ENCODE measurements at places on chromosomes 12 and 14. TPM values are rescaled to one million over a fixed set of nuclear protein-coding genes. Genes with fewer than 3 reads are reported as not detected.

LALBA gene
- total RNA-seq = not detected

- DNase-seq = no peak
Measured at GRCh38 chr14:98897605-98898309, 374.2 kb downstream of the BCL11B start.

TEX52 gene
- not detected for total RNA-seq

GRCh38 chr14:68741477-68741791, 51.4 kb downstream of the ZFP36L1 start:
- DNase-seq = no peak

PDZRN4 gene
- 0.86 TPM for total RNA-seq

RXYLT1 gene
- total RNA-seq = 15.4 TPM

DNA sequence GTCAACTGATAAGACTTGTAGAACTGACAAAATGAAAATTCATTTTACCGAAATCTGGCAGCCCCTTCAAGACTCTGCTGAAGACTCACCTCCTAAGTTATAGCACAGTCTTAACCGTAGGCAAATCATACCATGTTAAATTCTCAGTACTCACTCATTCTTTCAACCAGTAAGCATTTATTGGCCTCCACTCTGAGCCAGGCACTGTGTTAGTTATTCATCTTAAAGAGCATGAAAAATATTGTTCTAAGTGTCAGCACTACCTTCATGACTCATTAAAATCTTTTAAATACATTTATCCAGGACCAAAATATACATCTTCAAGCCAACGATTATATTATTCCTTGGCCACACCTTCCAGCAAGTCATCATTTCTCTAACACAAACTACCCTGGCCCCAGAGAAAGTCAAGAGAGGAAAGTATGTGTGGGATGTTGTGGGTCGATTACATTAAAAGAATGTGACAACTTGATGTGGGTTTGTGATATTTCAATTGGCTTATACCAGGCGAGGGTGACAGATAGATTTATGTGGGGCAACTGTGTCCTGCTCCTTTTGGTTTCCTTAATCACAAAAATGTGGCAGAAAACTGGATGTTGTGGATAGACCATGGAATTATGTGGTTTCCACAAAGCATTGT, 55.0 kb downstream of the TMEM30B start:
- DNase-seq = no peak

GRCh38 chr14:98931911-98932310, 340.1 kb downstream of the BCL11B start:
- no peak for DNase-seq

DNA sequence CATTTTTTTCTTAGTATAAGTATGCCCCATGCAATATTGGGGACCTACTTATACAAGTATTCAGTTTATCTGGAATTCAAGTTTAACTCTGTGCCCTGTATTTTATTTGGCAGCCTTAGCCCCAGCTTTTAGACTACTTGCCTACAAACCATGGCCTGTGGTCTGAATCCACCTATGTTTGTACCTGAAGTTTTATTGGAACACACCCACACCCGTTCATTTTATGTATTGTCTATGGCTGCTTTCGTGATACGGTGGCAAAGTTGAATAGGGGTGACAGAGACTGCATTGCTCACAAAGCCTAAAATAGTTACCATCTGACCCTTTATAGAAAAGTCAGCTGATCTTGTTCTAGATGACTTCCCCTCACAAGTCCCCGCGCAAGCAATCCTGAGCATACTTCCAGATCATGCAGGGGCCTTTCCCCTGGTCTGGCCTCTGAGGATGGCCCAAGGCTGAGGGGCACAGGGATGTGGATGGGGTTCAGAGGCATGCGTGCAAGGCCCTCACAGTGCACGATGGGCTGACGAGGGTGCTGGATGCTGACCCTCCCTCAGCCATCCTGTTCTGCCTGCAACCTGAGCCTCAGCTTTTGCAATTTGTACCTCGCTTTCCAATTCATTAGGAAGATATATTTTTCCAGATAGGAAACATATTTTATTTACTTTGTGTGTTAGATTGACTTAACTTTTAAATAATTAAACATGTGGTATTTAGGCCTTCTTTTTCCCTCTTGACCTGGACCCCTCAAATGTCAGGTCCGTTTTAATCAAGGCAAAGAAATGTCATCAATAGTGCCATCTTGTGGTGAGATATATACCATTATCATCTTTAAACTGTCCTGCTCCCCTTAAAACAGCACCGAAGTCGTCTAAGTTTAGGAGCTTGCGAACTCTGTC, 527.3 kb upstream of the CCDC196 start:
- no peak for DNase-seq

DNA sequence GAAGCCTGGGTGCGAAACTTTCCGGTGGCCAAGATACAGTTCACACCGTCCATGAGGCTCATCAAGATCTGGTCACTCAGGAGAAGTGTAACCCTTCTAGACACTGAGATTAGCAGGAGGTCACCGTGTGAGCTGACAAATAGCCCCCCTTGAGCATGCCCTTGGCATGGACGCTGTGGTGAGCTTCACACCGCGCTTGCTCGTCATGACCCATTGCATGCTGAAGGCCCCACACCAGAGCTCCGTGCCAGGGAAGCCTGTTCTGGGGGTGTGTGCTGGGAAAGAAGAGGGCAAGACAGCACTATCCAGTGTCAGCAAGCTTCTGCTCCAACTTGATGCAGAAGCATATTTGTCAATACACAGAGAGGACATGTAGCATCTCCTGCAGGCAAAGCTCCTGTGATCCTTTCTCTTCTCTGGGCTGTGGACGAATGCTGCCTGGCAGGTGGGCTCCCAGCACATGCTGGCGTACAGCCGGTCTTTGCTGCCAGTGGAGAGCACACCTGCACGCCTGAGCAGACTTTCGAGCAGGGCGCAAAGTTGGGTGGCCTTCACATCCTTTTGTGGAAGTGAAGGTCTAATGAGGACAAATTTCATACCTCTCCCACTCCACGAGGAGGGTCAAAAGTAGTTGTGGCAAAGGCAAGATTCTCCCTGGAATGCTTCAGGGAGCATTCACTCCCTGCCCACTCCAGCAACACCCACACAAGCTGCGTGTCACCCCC, 126.9 kb upstream of the FKBP4 start:
- peak; percentile 24 for DNase-seq

CIROP gene
- 0.40 TPM for total RNA-seq

P2RX7 gene
- not detected for total RNA-seq

GRCh38 chr14:71658261-71658860, 273.9 kb upstream of the RGS6 start:
- no peak for DNase-seq

KCNK10 gene
- total RNA-seq = 0.12 TPM

DNA sequence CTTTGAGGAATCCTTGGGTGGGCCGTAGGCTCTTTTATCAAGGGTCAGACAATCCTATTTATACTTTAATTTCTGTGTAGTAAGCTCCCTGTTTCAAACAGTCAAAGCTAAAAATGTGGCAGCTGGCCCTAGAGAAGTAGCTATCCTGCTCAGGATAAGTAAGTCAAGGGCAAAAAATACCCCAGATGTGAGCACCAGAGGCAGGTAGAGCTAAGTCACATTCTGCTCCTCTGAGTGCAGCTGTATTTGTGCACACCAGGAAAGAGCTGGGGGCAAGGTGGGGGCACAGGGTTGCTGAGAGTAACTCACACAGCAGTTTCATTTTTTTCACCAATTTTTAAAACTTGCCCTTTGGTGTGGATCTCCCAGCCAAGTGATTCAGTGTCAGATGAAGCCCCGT, 5.3 kb downstream of the ETV6 start:
- no peak for DNase-seq

MFAP5 gene
- total RNA-seq = 1.4 TPM

- no peak for DNase-seq
Measured at GRCh38 chr14:30223385-30223785, 295.7 kb upstream of the PRKD1 start.

HOTAIR gene
- not detected for total RNA-seq

- DNase-seq = no peak
Measured at GRCh38 chr14:34161351-34162082, 210.6 kb upstream of the EGLN3 start.

GRCh38 chr12:118611770-118612169, 235.4 kb downstream of the SUDS3 start:
- DNase-seq = no peak

MANSC4 gene
- total RNA-seq = not detected

- DNase-seq = no peak
Measured at GRCh38 chr14:77236814-77237213, 34.2 kb downstream of the NGB start.

SMCO2 gene
- 0.31 TPM for total RNA-seq

- no peak for DNase-seq
Measured at GRCh38 chr12:130051900-130052299, 110.4 kb upstream of the FZD10 start.

GRCh38 chr12:25069224-25069623, 120.3 kb upstream of the BCAT1 start:
- DNase-seq = no peak

ALDH1L2 gene
- 2.7 TPM for total RNA-seq

DNA sequence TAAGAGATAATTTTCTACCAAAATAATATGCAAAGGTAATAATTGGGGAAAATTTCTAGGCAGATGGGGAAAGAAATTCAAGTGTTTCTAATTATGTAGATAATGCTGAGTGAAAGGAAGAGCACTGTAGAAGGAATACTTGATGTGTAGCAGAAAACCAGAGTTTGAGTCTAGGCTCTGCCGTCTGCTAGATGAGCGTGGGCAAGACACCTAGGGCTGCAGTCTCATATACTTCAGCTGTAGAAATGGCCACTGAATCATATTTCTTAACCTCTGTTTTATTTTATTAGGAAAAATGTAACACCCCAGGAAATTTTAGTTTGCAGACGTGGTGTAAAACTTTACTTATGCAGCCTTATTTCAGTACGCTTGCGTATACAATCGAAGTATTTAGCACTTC, 59.8 kb upstream of the SLC38A2 start:
- no peak for DNase-seq

DNA sequence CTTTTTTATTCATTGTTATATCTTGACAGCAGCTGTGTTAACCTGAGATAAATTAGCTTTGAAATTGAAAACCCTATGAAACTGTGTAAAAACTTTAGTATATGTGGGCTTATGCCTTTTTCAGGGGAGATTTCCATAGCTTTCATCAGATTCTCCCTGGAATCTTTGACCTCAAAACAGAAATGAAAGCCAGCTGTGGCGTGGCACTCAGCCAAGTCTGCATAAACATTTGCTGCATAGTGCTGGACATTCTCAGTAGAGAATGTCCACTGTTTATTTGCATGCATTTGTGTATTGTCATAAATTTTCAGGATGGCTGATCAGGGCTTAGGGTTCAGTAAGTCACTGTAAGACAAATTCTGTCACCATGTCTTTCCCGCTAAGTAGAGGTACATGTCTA, 115.3 kb upstream of the NAP1L1 start:
- no peak for DNase-seq

DNA sequence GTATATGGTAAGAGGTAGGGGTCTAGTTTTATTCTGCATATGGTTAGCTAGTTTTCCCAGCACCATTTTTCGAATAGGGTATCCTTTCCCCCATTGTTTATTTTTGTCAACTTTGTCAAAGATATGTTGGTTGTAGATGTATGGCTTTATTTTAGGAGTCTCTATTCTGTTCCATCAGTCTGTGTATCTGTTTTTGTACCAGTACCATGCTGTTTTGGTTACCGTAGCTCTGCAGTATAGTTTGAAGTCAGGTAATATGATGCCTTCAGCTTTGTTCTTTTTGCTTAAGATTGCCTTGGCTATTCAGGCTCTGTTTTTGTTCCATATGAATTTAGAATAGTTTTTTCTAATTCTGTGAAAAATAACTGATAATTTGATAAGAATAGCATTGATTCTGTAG, 24.9 kb downstream of the TBK1 start:
- DNase-seq = no peak

DNA sequence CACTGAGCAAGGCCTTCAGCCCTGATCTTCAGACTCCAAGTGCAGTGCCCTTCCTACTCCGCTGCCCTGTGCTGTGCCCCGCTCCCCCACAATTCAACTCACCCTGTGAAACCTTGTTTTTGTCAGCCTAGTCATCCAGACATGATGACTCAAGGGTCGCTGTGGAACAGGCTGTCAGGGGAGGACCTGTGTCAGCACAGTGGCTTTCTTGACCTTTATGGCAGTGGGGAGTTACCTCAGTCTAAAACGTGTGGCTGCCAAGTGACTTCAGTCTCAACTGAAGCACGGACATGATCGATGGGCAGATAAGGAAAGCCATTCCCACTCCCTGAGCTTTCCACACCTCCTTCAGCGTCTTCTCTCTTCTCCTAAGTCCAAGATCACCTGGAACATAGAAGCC, 16.3 kb upstream of the FLVCR2 start:
- DNase-seq = no peak

TDRD9 gene
- total RNA-seq = not detected

GRCh38 chr12:53688134-53688533, 12.3 kb upstream of the ATP5MC2 start:
- DNase-seq = no peak

TAS2R42 gene
- total RNA-seq = not detected

KIF21A gene
- 28.5 TPM for total RNA-seq

SPTB gene
- total RNA-seq = 5.0 TPM

SERPINA3 gene
- total RNA-seq = 7.1 TPM

PRPH gene
- 7.3 TPM for total RNA-seq

PTGDR gene
- 0.38 TPM for total RNA-seq

CAPZA3 gene
- total RNA-seq = not detected

MYF6 gene
- total RNA-seq = 1.4 TPM

- no peak for DNase-seq
Measured at GRCh38 chr14:57420986-57421385, 30.6 kb downstream of the NAA30 start.

TRIM9 gene
- 6.3 TPM for total RNA-seq
